ENCODE measurements at places on chromosomes 13 and 19.

- DNase-seq, result no peak
These were observed 12.3 kb downstream of the ZNF575 start for GRCh38 chr19:43545276-43545675.

- DNase-seq, result no peak
These were observed 221.3 kb downstream of the NHLRC3 start for GRCh38 chr13:39259371-39260140.

DNA sequence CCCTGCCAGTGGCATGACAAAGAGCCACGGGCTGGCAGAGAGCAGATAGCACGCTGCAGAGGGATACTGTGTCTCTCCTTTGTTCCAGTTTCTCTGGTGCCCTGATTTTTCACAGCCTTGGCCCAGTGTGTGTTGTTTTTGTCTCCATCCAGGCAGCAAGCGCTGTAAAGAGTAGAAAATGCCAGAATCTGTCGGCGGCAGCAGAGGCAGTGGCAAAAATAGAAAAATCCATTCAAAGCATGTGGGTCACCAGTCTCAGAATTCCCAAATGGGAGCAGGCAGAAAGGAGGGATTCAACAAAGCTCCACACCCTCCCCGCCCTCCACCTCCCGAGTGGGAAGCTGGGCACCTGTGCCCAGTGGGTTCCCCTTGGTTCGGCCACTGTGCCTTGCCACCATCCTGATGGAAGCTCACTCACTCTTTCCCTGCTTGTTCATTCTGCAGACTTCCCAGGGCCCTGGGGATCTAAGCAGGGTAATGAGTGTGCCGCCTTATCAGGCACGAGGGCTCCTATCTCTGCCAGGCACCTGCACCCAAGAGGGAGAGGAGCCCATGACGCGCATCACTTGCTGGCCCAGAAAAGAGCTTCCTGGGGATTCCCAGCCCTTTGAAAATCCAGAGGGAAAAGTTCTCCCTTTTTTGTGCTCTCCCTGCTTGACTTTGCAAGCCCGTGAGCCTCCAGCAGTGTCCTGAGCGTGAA is 416.9 kb downstream of the IRS2 start:
- no peak for DNase-seq

DNA sequence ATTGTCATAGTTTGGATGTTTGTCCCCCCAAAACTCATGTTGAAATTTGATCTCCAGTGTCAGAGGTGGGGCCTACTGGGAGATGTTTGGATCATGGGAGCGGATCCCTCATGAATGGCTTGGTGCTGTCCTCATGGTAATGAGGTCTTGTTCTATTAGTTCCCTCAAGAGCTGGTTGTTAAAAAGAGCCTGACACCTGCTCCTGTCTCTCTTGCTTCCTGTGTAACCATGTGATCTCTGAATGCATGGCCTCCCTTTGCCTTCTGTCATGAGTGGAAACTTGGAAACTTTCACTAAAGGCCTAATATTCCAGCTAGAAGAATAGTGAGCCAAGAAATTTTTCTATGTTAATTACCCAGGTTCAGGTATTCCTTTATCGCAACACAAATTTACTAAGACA is 311.4 kb upstream of the ATXN8OS start:
- DNase-seq, result no peak

- no peak for DNase-seq
These were observed 22.2 kb upstream of the SPRYD7 start for GRCh38 chr13:49958321-49958720.

DNA sequence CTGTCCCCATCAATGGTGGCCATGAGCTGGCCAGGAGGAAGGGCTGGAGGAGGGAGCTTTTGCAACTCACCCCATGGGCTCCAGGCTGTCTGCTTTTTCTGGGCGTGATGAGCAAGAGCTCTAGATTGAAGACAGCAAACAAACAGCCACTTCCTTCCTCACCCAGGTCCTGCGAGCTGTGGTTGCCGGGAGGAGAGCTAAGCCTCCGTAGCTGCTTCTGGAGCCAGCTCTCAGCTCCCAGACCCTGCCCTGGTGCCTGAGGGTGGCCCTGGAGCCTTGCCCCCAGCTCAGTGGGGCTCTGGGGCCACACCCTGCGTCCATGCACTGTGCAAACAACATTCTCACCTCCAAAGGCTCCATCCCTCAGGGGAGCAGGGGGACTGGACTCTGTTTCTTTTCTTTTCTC is 6.2 kb downstream of the MYO1F start:
- peak; percentile 55 for DNase-seq

GRCh38 chr13:41961466-41961760 is 504 bp upstream of the VWA8 start:
- DNase-seq, result no peak

DNA sequence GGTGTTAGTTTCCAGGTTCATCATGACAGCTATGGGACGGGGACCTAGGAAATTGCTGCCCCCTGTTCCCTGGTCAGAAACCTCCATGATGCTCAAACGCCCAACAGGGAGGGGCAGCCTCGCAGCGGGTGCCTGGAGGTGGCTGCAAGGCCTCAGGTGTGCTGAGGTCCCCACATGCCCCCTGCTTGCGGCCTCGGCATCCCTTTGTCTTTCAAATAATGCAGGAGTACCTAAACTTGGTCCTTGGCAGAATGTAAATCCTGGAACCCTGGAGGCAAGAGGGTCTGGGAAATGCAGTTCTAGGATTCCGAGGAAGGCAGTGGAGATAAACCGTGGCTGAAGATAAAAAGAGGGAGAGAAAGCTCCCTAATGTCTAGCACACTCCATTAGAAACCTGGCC is 52.4 kb downstream of the SKA3 start:
- no peak for DNase-seq

- DNase-seq, result no peak
These were observed 94.0 kb downstream of the PCDH9 start for GRCh38 chr13:67136157-67136556.

GRCh38 chr13:65154661-65155447 is 2075.3 kb downstream of the PCDH9 start:
- no peak for DNase-seq

DNA sequence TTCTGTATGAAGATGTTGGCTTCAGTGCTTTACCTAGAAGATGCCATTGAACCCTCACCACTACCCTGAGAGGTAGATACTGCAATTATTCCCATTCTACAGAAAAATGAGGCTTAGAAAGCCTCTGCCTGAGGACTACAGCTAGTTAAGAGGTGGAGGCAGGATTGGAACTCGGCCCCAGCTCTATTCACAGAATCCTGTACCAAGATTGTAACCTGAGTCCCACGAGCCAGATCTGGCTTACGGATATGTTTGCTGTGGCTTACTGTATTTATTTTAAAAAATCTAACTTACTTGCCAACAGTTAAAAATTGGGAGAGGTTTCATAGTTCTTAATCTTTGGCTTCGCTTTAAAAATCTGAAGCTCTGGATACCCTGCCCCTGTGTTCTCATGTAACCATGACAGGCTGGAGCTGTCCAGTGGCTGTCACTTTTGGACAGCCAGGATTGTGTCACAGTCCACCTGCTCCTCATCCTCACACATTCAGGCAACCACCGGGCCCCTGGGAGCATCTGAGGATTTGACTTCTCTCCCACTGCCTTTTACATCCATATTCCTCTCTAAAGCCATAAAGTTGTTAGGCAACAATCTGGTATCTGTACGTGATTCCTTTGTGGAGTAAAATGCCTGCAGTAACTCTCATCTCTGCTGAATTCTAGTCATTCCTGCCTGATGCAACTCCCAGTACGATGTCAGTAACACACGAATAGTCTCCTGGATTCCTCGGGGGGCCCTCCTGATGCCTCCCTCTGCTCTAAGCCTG is 160.8 kb upstream of the SERP2 start:
- DNase-seq, result no peak

- DNase-seq, result no peak
These were observed 414.2 kb downstream of the FOXO1 start for GRCh38 chr13:40252241-40252640.

- DNase-seq, result no peak
These were observed 31.3 kb upstream of the PEPD start for GRCh38 chr19:33552928-33553279.

GRCh38 chr13:23020246-23020843 is 160.4 kb upstream of the SGCG start:
- DNase-seq, result no peak

GRCh38 chr19:15197942-15198341 is 2.9 kb downstream of the NOTCH3 start:
- no peak for DNase-seq

GRCh38 chr13:28321756-28322155 is 173.2 kb downstream of the FLT1 start:
- no peak for DNase-seq

DNA sequence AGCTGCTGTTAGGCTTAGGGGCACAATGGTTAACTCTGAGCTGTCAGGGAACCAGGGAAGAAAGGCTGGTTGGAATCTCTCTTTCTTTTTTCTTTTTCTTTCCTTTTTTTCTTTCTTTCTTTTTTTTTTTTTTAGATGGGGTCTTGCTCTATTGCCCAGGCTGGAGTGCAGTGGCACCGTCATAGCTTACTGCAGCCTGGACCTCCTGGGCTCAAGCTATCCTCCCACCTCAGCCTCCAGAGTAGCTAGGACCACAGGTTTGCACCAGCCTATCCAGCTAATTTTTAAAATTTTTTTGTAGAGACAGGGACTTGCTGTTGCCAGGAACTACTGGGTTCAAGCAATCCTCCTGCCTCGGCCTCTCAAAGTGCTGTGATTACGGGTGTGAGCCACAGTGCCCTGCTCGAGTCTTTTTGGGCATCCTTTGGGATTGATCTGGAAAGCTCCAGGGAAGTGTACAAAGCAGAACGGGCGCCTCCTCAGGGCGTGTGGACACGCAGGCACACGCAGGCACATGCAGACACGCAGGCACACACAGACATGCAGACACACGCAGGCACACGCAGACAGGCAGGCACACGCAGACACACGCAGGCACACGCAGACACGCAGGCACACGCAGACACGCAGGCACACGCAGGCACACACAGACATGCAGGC is 99.2 kb downstream of the GADD45B start:
- DNase-seq, result no peak

- no peak for DNase-seq
These were observed 69.8 kb downstream of the KCTD12 start for GRCh38 chr13:76816394-76816793.

GRCh38 chr13:37645181-37645740 is 46.7 kb upstream of the POSTN start:
- no peak for DNase-seq

DNA sequence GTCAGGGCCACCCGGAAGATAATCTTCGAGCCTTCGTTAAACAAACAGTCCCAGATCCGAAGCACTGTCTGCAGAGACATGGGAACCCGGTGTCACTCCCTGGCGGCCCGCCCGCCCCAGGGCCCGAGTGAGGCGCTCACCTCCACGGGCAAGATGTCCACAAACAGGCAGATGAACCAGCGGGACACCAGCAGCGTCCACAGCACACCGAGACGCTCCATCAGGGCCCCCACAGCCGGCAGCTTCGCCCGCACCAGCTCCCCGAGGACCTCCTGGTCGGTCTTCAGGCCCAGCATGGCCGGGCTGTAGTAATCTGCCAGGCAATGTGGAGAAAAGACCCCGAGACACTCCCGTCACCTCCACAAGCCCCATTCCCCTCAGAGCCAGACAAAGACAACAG is 28.7 kb downstream of the LAMP1 start:
- DNase-seq, result no peak

- no peak for DNase-seq
These were observed 843 bp downstream of the ZNF610 start for GRCh38 chr19:52336791-52337381.

DNA sequence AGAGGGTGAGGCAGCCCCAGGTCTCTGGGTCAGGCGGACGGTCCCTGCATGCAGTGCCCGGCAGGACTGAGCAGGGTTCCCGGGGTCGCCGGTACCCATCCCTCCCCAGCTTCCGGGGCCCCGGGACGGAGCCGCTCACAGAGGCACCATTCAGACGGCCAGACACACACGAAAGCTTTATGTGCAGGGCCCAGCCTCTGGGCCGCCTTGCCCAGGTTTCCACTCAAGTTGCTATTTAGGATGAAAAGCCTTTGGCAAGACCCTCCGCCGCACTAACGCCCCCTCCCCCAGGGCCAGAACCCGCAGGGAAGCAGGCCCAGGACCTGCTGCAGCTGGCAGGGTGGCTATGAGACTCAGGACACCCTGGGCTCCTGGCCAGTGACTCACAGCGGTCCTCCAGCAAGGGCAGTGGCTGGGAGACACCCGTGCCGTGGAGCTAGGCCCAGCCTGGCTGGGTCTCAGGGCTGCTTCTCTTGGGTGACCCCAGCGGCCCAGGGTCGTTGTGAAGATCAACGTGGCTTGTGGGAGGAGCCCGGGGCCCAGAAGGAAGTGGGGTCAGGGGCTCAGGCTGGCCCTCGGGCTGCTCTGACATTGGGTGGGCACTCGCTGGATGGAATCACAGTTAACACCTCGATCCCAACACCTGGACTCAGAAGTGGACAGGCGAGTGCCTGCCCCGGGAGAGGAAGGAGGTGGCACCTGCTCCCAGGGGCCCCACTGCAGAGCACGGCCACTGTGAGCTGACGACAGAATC is 4.8 kb downstream of the C19orf25 start:
- no peak for DNase-seq

GRCh38 chr13:70090036-70090723 is 17.4 kb upstream of the ATXN8OS start:
- DNase-seq, result no peak

GRCh38 chr13:84574851-84575250 is 692.6 kb upstream of the SLITRK1 start:
- no peak for DNase-seq

DNA sequence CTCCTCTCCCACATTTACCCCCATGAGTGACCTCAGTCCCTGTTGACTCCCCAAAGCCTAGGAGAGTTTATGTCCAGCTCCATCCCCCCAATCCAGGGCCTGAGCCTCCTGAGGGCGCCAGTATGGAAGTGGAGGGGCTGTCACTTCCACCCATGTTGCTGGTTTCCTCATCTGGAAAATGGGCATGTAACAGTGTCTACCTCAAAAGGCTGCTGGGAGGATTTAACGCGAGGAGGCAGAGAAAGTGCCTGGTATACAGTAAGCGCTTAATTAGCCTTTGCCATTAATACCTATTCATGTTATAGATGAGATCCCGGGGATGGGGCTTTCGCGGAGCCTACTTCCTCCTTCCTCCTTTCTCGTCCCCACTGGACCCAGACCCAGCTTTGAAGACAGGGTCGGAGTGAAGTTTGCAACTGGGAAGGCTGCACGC is 476 bp downstream of the TYK2 start:
- no peak for DNase-seq

DNA sequence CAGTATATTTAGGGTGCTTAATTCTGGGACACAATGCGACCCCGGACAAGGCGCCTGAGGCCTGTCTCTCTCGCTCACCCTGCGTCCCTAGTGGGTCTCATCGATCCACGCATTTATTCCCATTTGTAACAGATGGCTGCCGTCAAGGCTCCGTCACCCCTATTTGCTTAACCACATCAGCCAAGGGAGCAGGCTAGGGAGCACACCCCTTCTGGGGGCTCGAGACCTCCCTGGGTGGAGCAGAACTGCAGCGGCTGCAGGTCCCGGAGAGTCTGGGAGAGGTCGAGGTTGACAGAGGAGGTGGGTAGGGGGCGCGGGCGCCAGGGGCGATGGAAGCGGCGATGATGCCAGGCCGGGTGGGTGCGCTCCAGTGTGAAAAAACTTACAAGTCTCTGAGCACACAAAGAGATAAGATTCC is 507 bp downstream of the ALG5 start:
- peak; percentile 9 for DNase-seq

GRCh38 chr13:51769455-51770127 is 34.4 kb downstream of the DHRS12 start:
- DNase-seq, result no peak
